Activated CD8-positive, alpha-beta memory T cell treated with anti-CD3 and anti-CD28 coated beads for 1 hour (primary cell): ENCODE measurements at places on chromosomes 2 and 18.

GRCh38 chr2:207257251-207258250 is 91.8 kb upstream of the KLF7 start:
- no peak for DNase-seq

- DNase-seq = no peak
Measured at GRCh38 chr18:13661051-13661778, 65.1 kb downstream of the FAM210A start.

DNA sequence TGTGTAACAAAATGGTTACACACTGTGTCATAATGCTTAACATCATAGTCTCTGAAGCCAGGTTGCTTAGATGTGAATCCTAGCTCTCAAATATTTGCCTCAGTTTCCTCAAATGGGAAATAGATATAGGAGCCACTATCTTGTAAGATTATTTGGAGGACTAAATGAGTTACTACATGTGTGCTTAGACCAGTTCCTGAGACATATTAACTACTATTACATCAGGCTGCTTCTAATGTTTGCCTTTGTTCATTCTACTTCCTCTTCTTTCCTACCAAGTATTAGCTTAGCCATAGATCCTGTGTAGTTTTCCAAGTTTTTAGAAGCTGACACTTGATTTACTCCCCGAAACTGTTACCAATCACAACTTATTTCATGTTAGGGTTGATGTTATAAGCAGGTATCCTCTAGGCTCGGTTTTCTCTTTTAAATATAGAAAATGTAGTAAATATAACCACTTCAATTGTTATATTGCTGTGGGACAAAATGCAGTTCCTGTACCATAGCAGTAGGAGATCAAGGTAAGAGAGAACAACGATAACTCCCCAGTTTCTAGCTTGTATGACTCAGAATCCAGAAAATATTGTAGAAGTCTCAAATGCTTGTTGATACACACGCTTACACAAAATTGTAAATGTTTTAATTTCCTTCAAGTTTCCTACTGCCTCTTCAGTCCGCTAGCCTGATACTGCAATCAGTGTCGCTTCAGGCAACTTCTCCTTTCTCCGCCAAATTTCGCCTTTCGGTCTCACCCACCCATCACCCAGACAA is 751 bp upstream of the DNAJC10 start:
- no peak for DNase-seq

GRCh38 chr2:19349911-19350677 is 8.3 kb downstream of the OSR1 start:
- DNase-seq = no peak

GRCh38 chr2:16102976-16103380 is 162.6 kb downstream of the MYCN start:
- no peak for DNase-seq

DNA sequence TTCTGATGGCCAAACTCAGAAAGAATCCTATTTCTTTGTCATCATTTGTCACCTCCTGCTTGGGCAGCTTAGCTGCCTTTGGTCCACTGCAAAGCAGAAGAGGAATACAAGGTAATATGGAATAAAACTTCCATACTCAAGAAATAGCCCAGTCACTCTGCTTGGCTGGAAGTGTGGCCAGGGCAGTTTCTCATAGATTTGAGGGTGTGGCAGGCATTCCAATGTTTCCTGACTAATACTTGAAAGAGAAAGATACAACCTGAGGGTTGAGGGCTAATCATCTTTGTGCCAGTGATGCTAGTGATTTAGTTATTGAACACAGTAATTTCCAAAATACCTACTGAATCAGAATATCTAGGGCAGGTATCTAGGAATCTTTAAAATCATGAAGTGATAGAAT is 83.1 kb downstream of the FAM161A start:
- no peak for DNase-seq

GRCh38 chr2:120195553-120195952 is 27.6 kb downstream of the TMEM185B start:
- no peak for DNase-seq

DNA sequence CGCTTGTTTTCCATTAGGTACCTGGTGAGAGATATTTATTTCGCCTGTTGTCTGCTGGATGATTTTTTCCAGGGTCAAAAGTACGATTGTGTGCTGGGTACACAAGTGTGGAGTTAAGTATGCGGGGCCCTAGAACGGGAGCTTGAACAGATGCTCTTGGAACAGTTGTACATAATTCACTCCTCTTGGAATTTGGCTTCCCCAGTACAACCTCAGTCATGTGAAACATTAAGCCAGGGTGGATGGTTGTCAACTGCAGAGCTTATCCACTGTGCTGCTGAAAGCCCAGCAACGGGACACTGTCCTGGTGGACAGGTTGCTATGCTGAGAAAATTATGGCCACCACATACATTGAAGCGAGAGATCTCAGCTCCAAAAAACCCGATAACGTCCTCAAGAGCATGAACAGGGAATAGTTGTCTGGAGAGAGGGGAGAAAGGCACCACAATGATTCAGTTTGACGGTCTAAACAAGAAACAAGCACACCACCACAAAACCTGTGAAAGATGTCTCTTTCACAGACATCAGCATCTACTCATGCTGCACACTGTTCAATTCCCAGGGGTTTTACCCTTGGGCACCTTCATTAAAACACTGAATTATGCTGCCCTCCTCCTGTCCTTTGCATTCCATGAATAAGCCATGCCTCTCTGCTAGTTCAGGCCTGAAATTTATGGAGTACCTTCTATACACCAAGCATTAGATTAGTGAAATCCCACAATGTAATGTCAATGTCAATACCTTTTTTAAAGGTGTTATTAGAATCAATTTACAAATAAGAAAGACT is 176.8 kb upstream of the TRIB2 start:
- no peak for DNase-seq

- DNase-seq = no peak
Measured at GRCh38 chr18:63850020-63850419, 37.5 kb upstream of the SERPINB2 start.

- DNase-seq = no peak
Measured at GRCh38 chr2:45209302-45209701, 200.1 kb upstream of the SIX2 start.

GRCh38 chr2:173355132-173355865 is 627 bp downstream of the CDCA7 start:
- no peak for DNase-seq

DNA sequence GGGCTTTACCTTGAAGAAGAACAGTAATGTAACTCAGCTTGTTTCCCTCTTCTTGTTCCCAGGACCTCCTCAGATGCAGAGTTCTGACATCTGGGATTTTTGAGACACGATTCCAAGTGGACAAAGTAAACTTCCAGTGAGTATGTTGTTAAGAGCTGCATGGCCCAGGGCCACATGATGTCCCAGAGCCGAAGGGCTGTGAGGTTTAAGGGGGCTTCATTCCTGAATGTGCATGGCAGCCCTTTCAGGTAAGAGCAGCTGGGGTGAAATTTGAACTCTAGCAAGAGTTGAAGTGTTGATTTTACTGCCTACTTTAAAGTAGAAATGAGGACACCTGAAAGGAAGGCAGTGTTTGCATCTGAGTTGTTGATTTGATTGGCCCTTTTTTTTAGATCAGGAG is 13.3 kb downstream of the CHMP1B start:
- no peak for DNase-seq

DNA sequence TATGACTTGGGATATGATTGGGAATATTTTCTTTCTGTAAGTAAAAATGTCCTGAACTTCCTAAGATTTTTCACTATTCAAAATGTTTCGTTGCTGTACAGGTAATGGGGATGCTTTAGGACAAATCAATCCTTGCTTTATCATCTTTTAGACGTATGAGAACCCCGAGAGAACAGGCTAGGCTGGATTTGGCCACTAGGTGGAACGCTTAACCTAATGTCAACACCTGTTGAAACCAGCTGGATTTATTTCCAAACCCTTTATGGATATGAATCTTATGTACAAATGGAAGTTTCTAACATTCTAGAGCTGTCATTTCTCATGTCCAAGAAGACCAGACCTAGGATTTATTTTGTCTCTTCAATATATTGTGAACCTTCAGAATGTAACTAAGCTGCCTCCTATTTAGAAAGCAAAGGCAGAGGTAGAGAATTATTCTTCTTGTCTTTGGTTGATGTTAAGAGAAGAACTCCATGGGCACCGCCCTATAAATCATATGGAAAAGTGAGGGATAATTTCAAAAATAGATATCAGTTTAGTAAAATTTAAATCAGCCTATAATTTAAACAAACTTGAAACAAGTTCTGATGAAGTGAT is 96.7 kb downstream of the PMAIP1 start:
- no peak for DNase-seq

DNA sequence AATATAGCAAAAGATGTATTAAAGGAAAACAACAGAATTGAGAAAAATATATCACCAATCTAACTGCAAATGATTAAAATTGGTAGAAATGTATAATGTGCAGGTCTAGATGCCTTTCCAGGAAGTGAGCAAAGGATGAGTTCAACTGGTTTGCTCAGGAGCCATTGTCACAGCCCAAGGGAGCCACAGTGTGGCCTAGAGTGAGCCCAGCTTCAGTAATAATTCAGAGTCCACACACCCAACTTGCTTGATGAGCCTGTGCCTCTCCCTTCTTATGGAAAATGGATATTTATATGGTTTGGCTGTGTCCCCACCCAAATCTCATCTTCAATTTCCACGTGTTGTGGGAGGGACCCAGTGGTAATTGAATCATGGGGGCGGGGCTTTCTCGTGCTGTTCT is 92.2 kb upstream of the ASAP2 start:
- no peak for DNase-seq

GRCh38 chr2:181363164-181363563 is 94.0 kb upstream of the ITGA4 start:
- DNase-seq = no peak

GRCh38 chr18:30999186-30999585 is 43.4 kb downstream of the DSC3 start:
- DNase-seq = no peak

- DNase-seq = no peak
Measured at GRCh38 chr2:122627388-122627787, 871.9 kb downstream of the TSN start.

DNA sequence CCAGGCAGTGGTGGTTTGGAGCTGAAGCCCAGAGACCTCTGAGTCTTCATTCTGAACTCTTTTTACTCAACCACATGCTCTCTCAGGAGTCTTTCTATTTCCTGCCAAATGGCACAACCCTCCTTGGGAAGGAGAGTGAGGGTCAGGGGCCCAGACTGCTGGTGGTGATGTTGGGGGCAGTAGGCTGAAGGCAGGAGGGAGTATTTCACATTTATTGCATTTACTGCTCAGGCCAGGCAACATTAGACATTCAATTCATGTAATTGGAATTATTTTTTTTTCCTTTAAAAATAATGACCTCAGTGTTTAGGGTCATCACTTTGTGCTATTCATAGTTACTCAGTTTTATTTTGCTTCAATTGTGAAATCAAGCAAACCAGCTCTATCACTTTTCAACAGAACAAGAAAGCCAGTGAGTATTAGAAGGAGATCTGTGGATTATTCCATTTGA is 311.3 kb upstream of the NT5C1B start:
- DNase-seq = no peak

- DNase-seq = no peak
Measured at GRCh38 chr18:62751341-62751821, 36.0 kb downstream of the PHLPP1 start.

- DNase-seq = no peak
Measured at GRCh38 chr18:58037163-58037562, 6.9 kb upstream of the NEDD4L start.

DNA sequence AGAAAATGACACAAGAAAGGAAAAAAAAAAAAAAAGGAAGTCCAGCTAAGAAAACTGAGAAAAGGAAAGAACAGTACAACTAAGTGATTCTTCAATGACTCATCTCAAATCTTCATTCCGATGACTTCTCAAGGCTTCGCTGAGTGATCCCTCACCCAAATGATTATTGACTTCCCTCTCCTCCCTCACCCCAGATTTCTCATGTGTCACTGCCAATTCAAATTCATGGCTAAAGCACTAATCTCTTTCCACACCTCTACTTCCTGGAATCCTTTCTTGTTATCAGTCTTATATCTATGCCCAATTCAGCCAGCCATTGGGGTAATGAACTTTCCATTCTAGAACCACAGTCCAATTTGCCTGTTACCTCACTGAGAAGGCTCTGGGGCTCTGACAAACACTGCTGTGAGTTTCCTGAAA is 7.2 kb upstream of the ABCB11 start:
- DNase-seq = no peak

- no peak for DNase-seq
Measured at GRCh38 chr2:44938287-44939105, 3.0 kb upstream of the SIX3 start.
